ENCODE measurements at places on chromosomes 7 and 10.

DNA sequence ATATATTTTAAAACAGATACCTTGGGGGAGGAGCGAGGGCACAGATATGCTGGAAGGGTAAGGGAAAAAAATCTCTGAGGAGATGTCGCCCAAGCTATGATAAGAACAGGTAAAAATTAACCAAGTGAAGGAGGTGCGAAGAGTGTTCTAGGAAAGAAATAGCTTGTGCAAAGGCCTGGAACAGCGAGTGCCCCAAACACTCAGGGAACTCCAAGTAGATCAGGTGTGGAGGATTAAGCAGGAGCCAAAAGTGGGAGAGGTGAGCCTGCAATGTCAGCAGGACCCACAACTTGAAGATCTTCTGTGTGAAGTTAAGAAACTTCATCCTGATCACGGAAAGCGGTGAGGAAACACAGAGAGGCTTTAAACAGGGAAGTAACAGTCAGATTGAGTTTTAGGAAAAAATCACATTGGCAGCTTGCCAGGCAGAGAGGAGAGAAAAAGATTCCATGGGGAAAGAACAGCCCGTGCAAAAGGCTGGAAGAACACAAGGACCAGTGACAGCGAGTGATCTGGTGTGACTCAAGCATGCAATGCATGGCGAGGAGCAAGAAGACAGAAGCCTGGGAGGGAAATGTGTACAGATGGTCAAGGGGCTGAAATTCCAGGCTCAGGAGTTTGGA is 30.7 kb downstream of the FGF8 start:
- no peak for DNase-seq

GRCh38 chr7:13262929-13263530 is 575.6 kb downstream of the ARL4A start:
- DNase-seq: peak; percentile 10

DNA sequence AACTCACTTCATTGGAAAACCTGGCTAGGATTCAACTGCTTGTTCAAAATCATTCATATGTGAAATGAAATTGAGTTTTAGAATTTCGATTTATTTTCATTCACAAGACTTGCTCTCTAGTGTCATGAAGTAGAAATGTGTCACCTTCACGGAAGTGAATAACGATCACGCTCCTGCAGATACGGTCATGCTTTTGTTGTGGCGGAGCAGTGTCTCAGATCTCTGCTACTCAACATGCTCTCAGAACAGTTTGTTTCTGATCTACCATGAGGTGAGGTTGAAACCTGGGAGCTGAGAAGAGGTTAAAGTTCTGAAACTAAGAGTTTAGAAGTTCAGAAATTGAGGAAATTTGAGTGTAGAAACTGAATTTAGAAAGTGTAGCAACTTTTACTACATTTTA is 13.8 kb upstream of the PITRM1 start:
- no peak for DNase-seq

DNA sequence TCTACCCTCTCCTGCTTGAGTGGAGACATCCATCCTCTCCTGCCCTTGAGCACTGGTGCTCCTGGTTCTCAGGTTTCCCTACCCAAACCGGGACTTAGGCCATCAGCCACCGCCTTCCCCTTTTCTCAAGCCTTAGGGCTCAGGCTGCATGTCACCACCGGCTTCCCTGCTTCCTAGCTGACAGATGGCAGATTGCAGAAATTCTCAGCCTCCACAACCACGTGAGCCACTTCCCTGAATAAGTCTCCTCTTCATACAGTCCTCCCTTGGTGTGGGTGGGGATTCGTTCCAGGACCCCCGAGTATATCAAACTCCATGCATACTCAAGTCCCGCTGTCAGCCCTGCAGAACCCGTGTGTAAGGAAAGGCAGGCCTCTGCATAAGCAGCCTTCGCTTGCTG is 203.5 kb upstream of the ZNF32 start:
- DNase-seq: no peak

GRCh38 chr10:131002031-131002861 is 309.3 kb downstream of the TCERG1L start:
- no peak for DNase-seq

DNA sequence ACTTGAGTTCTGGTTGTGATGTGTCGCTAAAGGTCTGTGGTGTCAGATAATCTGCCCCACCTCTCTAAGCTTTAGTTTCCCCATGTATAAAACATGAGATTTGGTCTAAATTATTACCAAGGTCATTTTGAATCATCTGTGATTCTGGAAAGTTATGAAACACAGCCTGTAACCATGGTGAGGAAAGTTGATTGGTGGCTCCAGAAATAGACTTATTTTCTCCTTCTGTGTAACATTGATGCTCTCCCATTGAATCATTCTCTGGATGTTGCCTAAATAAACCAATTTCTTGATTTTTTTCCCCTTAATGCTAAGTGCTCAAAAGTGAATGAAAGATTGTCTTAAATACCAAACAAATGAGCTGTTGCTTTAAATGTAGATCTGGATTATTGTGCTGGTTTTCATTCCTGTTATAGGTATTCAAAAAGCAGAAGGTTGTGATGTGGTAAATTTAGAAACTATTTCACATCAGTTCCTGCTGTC is 30.0 kb upstream of the PCGF5 start:
- DNase-seq: no peak

DNA sequence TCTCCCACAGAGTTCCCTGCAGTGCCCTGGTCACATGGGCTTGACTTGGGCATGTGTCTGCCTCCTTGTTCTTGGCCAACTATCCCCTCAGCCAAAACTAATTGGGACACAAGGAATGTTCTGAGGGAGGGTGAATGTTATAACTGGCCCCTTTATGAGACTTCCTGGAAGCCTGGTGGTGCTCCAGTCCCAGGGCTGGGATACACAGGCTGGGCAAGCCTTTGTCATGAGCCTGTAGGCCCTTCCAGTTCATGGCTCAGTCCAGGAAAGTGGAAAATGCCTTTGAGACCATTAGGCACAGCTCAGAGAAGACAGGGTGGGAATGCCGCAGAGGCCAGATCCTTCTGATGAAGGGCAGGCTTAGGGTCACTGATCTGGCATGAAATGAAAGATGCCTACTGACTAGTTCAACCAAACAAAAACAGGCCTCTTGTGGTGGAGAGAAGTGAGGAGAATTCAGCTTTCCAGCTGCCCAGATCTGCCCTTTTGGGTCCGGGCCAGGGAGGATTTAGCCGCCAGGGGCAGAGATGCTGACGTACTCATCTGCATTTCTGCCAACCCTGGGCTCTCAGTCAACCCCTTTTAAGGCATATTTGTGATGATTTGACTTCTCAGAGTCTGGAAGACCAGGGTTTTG is 961.5 kb downstream of the KCNMA1 start:
- no peak for DNase-seq

GRCh38 chr10:74681917-74682627 is 144.3 kb upstream of the KAT6B start:
- no peak for DNase-seq

DNA sequence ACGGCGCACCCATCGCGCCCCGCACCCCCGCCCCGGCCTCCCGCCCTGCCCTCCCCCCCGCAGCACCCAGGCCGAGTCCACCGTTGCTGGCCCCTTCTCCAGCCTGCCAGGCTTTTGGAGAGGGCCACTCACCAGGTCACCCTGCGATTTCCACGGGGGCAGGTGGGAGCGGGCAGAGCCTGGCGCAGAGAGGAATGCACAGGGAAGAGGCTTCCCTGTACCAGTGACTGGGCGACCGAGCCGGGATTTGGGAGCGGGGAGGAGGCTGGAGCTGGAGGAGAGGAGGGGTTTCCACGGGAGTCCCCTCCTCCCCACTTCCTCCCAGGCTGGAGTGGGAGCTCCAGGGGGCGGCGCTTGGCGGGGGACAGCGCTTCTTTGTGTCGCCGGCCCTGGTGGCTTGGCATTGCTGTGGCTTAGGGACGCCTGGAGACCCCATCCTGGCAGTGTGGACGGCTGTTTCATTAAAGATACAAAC is 19.3 kb downstream of the TCAF1 start:
- DNase-seq: peak; percentile 85

DNA sequence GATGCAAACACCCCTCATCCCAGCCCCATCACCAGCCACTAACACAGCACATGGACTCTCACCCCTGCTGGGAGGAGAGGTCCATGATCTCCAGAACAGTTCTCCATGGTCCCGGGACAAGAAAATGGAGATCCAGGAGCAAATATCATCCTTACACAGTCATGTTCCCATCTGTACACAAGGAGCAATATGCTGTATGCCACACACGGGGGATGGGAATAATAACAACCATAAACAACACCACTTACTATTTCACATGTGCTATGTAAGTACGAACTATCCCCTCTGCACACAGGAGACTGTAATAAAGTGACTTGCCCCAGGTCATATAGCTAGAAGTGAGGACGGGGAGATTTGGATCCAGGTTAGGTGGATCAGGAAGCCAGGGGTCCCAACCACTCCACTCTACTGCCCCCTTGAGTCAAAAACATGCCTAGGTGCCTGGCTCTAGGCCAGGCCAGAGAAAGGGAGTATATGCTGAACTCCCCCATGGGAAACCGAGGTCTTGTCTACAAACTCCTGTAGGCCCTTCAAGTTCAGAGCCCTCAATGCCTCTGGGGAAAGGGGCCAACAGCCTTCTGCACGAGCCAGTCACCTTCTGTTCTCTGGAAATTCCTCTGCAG is 34.1 kb downstream of the LRRC20 start:
- DNase-seq: no peak

DNA sequence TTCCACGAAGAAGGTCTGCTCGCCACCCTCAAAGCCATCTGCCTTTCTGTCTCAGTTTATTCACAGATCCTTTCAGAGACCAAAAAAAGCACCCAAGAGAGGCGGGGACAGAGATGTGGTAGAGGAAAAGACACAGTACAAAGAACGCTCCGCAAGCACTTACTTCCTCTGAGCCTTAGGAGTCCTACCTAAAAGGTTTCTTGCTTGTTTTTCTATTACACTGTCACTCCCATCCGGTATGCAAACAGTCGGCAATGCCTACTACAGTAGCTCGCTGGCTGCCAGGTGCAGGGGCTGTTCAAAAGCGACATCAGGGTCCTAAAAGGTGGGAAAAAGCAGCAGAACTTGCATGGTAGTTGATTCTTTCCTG is 816 bp downstream of the TECPR1 start:
- no peak for DNase-seq

GRCh38 chr7:44445986-44446671 is 44.3 kb downstream of the NUDCD3 start:
- no peak for DNase-seq

All from right kidney (tissue), 9 donors.